ENCODE measurements at places on chromosomes 12 and 14.
A peak's percentile ranks its signal among the peaks of the same experiment; 100 is the strongest.

- no peak for DNase-seq
Measured at GRCh38 chr12:73383584-73384222, 1111.5 kb downstream of the TRHDE start.

- DNase-seq, result no peak
Measured at GRCh38 chr14:99718811-99719192, 34.7 kb downstream of the CYP46A1 start.

DNA sequence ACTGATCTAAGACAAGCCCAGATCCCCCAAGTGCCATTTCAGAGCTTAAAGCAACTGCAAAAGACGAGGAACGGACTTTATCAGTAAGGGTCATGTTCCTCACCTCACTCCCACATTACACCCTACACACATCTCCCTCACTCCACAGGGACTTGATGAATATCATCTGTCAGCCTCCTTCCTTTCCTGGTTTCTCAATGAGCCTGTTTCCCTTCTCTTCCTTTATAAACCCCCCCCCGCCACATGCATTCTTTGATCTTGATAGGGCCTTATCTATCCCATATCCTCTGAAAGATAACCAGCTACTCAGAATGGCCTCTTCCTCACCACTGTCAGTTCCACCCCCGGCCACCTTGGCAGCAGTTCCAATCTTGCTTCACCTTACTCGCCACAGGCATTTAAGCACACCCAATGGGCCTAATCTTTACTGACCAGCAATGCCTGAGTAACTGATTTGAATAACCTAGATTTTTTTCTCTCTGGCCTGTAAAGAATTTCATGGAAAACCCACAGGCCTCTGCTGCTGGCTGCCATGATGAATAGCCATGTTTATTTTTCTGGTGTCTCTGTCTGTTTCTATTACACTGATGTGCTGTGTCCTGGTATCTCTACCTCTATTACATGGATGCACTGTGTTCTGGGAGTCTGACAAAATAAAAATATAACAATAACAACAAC lies 138.7 kb downstream of the PHLDA1 start:
- no peak for DNase-seq

GRCh38 chr12:31518680-31519227 lies 72.2 kb downstream of the DENND5B start:
- no peak for DNase-seq

DNA sequence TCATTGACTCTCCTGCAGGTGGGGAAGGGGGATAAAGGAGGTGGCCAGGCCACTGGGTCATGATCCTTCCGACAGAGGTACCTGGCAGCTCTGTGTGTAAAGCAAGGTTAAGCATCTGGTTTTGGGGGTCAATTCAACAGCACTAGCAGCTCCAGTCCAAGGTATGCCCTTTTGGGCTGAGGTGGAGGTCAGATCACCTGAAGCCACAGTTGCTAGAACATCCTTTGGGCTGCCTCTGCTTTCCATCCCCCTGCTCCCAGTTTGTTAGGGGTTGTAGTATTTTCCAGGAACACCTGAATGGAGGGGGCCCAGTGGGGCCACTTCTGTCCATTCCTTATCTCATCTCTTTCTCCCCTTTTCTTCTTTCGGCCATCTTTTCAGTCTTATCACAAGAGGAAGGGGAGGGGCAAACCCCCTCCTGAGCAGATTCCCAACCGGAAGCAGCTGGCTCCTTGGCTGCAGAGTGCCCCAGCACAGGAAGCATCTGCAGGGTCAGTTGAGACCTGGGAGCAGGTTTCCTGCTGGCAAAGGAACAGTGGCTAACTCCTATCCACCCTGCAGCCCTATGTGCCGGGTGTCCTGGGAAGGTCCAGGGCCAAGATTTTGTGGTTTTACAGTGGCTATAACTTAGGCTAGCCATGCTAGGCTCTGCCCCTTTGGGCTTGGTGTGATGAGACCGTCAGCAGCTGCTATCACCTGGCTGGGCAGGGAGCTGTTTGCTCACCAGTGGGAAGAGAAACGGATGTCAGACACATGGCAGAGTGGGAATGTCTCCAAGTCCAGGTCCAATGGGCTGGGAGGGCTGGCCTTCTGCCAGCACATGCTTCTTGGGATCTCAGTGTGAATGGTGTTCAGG lies 40.2 kb downstream of the SH2B3 start:
- DNase-seq, result no peak

DNA sequence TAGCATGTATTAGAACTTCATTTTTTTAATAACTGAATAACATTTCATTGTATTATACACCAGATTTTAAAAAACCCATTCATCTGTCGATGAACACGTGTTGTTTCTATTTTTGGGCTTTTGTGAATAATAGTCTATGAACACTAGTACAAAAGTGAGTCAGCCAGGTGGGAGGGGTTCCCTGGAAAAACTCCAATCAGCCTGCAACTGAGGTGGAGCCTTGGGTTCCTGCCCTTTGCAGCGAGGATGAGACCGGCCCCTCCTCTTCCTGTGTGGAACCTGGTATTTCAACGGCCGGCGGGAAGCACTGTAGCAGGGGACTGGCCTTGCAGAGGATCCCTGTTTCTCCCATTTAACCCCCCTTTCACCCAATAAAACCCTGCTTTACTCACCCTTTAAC lies 56.1 kb downstream of the LMNTD1 start:
- DNase-seq, result no peak

GRCh38 chr14:95515080-95515489 lies 1.4 kb downstream of the SYNE3 start:
- DNase-seq, result no peak

DNA sequence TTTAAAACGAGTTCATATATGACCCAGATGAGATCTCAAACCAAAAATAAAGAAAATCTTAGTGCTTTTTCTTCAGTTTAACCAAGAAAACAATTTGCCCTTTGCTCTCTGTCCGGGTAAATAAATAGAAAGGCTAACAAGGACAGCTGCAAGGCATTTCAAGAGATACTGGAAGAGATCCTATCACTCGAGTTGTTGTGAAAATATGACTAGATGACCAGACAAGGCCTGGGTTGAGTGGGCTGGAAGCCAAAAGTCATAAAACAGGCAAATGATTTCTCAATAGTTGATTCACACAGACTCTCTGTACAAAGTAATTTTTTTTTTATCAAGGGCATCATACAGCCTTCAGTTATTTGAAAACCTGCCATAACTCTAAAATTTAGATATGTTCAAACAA lies 55.9 kb upstream of the AVPR1A start:
- DNase-seq, result no peak

GRCh38 chr14:69695322-69696203 lies 71.4 kb upstream of the SRSF5 start:
- peak; percentile 15 for DNase-seq

- DNase-seq, result no peak
Measured at GRCh38 chr14:73613419-73613963, 1.2 kb downstream of the ACOT6 start.

GRCh38 chr14:33726685-33727084 lies 224.2 kb downstream of the EGLN3 start:
- no peak for DNase-seq

GRCh38 chr12:24491968-24492367 lies 456.9 kb downstream of the BCAT1 start:
- DNase-seq, result no peak

GRCh38 chr14:21852775-21853174 lies 179.2 kb upstream of the OR4E1 start:
- DNase-seq, result no peak

- DNase-seq, result peak; percentile 13
Measured at GRCh38 chr14:94548999-94549985, 11.9 kb upstream of the SERPINA4 start.
